ENCODE measurements at places on chromosomes 3 and 15.
A peak's percentile ranks its signal among the peaks of the same experiment; 100 is the strongest.

GRCh38 chr3:35594739-35595138 lies 44.6 kb upstream of the ARPP21 start:
- no peak for DNase-seq

DNA sequence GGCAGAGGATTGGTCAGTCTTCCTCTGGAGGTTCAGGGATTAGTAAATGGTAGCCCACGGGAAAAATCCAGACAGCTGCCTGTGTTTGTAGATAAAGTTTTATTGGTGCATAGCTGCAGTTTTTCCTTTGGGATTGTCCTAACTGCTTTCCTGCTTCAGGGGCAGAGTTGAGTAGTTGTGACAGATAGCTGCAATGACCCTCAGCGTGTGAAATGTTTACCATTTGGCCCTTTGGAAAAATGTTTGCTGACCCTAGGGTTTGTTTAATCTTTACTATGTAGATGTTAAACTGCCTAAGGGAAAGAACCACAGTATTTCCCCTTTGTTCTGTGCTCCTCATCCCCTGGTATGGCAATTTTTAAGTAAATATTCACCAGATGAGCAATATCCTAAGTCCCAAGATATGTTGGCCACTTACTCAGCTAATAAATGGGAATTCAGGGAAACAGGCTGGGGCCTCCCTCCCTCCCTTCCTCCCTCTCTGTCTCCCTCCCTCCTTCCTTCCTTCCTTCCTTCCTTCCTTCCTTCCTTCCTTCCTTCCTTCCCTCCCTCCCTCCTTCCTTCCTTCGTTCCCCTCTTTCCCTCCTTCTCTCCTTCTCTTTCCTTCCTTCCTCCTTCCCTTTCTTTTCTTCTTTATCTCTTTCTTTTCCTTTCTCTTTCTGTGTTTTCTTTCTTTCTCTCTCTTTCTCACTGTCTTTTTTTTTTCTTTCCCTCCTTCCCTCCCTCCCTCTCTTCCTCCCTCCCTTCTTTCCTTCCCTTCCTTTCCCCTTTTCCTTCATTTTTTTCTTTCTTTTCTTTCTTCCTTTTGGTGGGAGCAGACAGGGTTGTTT lies 234.6 kb upstream of the BHLHE40 start:
- no peak for DNase-seq

- no peak for DNase-seq
Measured at GRCh38 chr15:84606653-84607120, 5.9 kb downstream of the ZSCAN2 start.

- peak; percentile 21 for DNase-seq
Measured at GRCh38 chr15:63461230-63461985, 43.0 kb upstream of the USP3 start.

GRCh38 chr3:37906734-37907282 lies 45.1 kb downstream of the CTDSPL start:
- DNase-seq, result no peak

- DNase-seq, result no peak
Measured at GRCh38 chr15:101025896-101026631, 106.9 kb downstream of the LRRK1 start.

GRCh38 chr15:100107151-100107550 lies 234.6 kb downstream of the ADAMTS17 start:
- DNase-seq, result no peak

DNA sequence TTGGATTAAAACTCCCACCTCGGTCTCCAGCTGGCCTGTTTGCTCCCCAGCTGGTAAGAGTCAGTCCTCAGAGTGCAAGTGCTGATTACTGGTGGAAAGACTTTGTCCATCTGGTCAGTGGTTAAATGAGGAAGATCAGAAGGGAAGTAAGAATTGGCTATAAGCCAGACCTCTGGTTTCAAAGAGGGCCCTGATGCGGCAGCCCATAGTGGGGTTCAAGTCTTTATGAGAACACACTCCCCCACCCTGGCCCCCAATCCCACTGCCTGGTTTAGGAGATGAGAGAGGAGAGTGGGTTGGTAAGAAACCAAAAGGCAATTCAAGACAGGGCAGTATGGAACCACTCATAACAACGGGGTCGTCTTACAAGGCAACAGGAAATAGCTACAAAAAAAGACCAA lies 65.0 kb downstream of the FRMD4B start:
- DNase-seq, result no peak

GRCh38 chr15:59244337-59244736 lies 37.7 kb downstream of the LDHAL6B start:
- no peak for DNase-seq

DNA sequence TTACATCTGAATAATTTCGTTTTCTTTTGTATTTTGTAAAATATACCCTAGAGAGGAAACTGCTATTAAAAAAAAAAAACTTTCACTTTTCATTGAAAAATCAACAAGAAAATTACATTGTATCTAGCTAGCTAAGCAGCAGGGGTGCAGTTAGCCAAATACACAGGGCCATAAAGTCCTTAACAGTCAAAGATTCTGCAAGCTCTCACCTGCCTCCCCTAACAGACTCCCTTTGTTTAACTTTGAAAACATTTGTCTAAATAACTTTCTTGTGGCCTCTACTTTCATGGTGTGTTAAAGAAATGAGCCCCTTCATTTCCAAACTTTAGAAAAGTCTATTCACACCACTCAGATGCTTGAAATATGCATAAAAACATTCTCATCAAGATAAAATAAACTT lies 23.3 kb downstream of the CBLB start:
- DNase-seq, result peak; percentile 29

GRCh38 chr3:117399311-117400078 lies 689.9 kb downstream of the TUSC7 start:
- DNase-seq, result peak; percentile 7

GRCh38 chr15:77032647-77033416 lies 37.9 kb downstream of the PSTPIP1 start:
- DNase-seq, result no peak

Data from G401 (cell line).